ENCODE measurements at places on chromosomes 5 and 9. TPM values are rescaled to one million over a fixed set of nuclear protein-coding genes. Genes with fewer than 3 reads are reported as not detected.

The FOXD4L5 gene
- 0.17 TPM for total RNA-seq

- no peak for DNase-seq
Measured at GRCh38 chr9:33260372-33260771, 4.1 kb downstream of the BAG1 start.

GRCh38 chr9:132774886-132775285 lies 103.2 kb downstream of the AK8 start:
- no peak for DNase-seq

DNA sequence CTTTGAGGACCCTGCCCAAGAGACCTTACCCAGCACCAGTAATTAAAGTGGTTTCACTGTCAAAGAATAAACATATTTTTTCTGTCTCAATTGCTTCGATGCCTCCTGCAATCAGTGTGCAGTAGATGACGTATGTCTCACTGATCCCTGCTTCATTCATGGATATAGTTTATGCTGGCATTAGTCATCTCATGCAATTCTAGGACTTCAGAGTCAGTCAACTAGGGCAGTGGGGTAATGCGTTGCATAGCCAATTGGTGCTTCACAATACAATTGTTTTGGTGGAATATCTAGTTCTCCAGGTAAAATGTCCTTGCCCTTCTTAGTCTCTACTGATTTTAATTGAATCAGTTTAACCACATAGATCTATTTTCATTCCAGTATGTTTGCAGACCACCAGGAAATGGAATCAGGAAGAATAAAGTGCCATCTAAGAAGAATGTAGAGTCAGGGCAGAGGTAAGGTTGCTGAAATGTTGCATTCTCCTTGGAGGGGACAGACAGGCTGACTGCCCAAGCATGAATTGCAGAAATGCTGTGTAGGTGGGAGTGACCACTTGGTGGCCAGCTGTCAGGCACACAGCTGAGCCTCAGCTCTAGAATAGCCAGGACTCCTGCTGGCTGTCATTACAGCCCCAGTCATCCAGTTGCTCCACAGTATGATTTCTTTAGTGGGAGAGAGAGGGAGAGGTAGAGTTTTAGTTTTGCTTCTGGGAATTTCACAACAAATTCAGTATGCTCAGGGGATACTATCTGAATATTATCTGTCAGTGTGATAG lies 73.5 kb upstream of the MEGF10 start:
- no peak for DNase-seq

DNA sequence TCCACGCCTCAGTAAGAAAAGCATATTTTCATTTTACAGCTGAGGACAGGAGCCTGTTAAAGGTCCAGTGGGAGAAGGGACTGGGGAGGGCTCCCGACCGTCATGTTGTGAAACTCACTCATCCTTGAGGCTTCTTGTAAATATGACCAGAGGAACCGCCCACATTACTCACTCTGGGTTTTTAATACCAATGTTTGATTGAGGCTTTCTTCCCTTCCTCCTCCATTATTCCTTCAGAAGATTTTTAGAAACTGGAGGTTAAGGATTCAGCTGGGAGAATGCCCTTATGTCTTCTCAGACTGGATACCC lies 61.4 kb upstream of the GLRX start:
- DNase-seq, result peak; percentile 61
